ENCODE measurements at places on chromosomes 2 and 18. TPM values are rescaled to one million over a fixed set of nuclear protein-coding genes. Genes with fewer than 3 reads are reported as not detected.

CYP27C1 gene
- 6.5 TPM for polyA plus RNA-seq

GRCh38 chr2:238574490-238575271 lies 148.0 kb downstream of the ASB1 start:
- no peak for DNase-seq

DNA sequence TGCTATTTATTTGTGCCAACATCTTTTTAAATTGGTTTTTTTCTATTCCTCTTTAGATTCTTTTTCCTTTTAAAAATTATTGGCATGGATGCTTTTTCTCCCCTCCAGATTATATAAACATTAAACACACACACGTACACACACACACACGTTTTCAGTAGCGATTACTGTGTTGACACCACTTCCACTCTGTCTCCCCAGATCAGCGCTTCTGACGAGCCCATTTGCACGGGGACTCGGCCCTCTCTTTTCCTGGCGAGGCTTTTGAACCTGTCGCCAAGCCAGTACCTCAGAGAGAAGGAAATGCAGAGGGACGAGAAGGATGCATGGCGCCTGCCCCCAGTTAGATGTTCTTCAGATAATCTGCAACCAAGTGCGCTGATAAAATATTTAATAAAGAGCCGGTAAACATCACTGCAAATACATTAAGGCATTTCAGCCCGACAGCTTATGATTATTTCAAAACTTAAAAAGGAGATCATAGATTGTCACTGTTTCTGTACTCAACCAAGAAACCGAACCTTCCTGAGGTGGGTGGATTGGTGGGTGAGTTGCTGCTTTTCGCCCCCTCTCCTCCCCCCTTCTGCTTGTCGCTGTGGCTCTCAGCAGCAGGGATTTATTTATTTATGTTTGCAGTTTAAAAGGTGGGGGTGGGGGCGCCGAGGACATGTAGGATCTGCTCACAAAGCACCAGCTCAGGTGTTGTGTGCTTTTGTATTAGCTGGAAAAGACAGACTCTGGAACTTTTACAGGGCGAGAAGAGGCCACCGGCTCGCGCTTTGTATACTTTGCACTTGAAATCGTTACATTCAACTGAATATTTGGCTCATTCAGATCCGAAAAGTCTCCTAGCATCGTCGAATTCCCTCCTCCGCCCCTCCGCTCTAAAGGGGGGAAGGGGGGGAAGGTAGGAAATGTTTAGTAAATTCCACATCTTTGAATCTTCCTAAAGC lies 787 bp upstream of the TBR1 start:
- no peak for DNase-seq

GRCh38 chr2:120389036-120389391 lies 43.1 kb downstream of the INHBB start:
- DNase-seq, result no peak

DNA sequence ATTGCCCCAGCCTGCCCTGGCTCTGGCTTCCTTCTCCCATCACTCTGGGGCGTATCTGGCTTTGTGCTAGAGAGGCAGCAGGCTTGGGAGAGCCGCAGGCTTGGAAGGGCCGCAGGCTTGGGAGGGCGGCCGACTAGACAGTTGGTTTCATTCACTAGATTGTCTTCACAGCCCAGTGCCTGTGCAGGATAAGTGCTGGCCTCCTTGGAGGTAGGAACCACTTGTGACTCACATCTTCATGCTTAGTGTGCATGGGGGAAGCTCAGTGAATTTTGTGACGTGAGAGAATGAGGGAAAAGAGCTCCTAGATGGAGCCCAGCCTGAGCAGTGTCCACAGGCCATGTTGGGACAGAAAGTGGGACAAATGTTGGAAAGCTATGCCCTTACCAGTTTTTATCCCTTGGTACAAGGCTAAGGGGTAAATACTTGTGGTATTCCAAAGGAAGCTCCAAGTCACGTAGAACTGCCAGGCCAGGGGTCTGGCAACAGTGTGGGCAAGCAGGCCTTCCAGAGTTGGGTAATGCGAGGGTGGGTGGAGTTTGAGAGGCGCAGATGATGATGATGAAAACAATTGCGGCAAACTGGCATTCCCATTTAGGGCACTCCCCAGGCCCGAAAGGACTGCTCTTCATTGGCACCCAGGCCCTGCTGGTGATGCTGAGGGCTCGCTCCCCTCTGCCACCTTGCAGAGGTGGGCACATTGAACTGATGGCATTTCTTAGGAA lies 100.1 kb downstream of the DDX1 start:
- DNase-seq, result no peak

DNA sequence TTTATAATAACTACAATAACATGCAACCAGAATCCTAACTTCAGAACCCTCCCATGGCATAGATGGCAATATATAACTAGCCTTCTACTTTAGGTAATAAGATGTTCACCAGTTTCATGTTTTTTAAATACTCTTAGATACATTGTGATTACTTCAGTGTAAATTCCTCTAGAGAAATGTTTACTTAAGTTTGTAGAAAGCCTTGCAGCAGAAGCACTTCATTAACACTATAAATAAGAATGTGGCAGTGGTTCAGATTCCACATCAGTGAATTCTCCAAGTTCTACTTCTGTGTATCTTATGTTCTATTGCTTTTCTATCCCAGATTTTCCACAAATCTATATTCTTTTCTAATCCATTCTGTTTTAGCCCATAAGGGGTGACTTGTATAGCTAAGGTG lies 1.2 kb upstream of the RAD51AP2 start:
- no peak for DNase-seq

- DNase-seq, result peak; percentile 60
These were observed 500.5 kb upstream of the SYT4 start for GRCh38 chr18:43777636-43778304.

All from muscle of back (tissue), 13 donors.